ENCODE measurements at places on chromosomes 3 and 15.

GRCh38 chr3:127226946-127227842 lies 34.3 kb downstream of the PRR23E start:
- peak; percentile 41 for DNase-seq

DNA sequence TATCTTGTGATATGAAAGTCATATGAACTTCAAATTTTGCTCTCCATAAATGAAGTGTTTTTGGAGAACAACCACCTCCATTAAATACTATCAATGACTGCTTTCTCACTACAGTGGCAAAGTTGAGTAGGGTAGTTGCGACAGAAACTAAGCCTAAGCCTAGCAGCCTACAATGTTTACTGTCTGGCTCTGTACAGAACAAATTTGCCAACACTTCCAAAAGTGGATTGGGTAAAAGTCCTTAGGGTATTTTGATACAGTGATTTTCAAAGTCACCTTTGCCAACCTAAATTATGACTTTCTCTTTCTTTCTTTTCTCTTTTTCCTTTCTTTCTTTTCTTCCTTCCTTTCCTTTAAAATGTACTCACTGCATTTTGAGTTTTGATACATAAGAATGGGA lies 142.6 kb downstream of the PLCL2 start:
- no peak for DNase-seq

DNA sequence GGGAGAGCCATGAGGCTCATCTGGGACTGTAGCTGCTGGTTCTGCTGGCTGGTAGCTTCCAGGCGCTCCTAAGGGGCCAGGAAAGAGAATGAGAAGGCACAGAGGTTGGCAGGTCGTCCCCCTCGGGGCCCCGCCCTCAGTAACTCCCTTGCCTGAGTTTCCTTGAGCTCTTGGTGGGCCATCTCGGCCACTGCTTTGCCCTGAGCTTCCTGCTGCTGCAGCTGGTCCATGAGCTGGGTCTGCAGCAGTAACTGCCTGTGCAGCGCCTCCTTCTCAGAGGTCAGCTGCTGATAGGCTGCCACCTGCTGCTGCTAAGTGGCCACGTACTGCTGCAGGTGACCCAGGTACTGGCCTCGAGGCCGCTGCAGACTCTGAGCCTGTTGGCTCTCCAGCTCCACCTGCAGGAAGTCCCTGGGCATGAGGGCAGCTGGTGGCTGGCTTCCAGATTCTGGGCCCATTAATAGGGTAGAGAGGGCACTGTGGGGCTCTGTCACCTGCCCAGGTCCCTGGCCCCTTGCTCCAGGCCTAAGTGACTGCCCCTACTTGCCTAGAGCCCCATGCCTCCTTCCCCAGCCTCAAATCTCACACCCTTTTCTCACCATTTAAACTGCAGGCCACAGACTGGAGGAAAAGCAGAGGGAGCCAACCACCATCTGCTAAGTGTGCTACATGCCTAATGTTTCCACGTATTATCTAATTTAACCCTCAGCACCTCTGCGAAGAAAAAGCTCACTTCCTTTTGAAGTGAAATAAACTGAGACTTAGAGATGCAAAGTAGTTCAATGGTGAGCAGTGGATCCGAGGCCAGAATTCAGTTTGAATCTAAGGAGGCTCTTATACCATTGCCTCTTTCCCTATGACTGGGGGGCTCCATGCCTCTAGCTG lies 10.8 kb upstream of the VPS33B start:
- no peak for DNase-seq

GRCh38 chr15:34850121-34850520 lies 54.8 kb upstream of the ACTC1 start:
- DNase-seq, result no peak

DNA sequence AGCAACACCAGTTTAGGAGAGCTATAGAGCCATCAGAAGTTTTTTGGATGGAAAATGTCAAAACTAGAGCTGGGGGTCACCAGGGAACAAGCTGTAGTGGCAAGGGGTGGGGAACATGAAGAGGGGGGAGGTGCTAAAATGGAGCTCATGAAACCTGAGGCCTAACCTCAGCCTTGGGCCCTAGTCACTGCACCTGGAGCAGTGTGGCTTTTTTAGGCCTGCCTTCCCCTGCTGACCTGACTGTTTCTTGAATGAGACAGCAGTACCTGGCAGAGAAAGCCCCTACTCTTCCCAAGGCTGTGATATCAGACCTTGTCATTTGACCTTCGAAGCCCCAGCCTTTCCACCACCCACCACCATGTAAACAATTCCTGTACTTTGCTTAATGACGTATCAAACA lies 383.5 kb downstream of the EPHB1 start:
- no peak for DNase-seq

DNA sequence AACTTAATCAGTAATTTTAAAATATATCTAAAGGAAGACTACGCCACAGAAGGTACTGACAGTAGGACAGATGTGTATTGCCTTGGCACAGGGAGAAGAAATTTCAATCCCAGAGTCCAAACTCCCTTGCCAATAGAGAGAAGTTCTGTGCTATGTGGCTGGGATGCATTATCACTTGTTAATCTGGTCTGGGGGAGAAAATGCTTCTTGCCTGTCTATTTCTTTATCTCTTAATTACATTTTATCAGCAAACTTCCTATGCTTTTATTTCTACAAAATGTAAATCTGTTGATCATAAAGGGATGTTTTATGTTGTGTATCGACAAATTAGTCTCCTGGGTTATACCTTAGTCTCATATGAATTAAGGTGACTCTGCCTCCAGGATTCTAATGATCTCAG lies 21.7 kb downstream of the RBMS3 start:
- DNase-seq, result no peak

DNA sequence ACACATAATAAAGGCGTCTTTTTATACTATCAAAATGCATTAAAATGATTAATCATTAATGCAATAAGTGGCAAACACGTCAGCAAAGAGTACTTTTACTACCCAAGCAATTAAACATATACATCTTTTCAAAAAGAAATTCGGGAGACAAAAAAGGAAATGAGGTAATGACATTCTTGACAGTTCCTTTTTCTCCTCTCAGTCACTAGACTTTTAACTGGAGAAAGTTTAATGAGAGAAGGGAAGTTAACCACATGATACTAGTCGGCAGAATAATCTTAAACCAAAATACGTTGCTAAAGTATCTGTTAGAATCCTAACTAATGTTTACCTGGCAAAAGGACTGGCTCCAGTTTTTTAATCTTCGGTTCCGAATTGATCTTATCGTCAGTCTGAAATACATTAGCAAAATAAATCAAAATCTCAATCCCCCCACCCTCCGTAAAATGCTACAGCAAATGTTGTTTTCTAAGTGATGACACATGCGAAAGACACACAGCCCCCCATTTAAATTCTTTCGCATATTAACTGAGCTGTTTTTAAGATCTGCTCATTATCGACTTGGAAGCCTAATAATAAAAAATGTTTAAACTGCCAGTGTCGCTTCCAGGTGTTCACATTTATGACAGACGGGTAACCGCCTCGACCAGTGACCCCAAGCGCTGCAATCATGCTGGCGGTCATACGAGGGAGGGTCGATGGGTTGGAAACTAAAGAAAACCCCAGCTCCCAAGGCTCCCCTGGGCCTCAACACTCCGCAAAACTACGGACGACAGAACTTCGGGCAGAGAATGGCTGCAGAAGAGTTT lies 778 bp downstream of the MTMR10 start:
- peak; percentile 8 for DNase-seq

DNA sequence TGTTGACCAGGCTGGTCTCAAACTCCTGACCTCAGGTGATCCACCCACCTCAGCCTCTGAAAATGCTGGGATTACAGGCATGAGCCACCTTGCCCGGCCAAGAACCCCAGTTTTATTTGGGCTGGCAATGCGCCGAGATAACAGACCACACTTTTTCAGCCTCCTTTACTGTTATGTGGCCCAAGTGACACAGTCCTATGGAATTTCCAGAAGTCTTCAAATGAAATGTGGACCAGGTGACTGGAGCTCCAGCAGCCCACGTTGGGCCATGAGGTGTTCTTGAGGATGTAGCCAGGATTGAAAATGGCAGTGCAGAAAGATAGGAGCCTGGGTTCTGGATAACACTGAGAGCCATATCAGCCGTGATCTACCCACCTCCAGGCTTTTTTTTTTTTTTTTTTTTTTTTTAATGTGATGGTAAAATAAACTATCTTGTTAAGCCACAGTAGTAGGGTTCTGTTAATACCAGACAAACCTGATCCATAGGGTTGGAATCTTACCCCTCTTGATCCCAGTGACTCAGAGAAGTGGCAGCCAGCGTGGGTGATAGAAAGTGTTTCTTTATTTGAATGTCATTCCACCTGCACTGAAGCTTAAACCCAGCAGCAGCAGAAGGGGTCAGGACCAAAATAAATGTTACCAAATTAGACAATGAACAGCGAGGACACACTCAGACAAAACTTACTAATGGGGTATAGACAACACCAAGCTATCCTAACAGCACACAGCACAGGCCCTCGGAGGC lies 55.6 kb downstream of the LHFPL4 start:
- peak; percentile 46 for DNase-seq

DNA sequence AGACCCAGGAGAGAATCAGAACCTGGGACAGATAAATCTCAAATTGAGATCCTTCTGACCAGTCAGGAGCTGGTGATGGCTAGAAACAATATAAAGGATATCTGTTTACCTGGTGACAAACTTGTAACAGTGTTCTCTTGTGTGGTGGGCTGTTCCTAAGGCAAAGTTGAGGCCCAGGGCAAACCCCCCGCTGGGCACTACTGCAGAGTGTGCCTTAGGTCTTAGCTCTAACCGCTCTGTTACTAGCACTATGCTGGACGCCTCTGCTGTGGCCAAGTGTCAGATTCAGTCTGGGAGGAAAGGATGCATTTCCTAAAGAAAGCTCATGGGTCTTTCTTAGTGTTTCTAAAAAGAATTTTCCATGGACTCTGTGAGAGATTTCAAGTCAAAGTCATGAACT lies 146.5 kb upstream of the MEIS2 start:
- no peak for DNase-seq

- DNase-seq, result no peak
Observed at GRCh38 chr15:93107646-93108045, 18.6 kb upstream of the RGMA start.

DNA sequence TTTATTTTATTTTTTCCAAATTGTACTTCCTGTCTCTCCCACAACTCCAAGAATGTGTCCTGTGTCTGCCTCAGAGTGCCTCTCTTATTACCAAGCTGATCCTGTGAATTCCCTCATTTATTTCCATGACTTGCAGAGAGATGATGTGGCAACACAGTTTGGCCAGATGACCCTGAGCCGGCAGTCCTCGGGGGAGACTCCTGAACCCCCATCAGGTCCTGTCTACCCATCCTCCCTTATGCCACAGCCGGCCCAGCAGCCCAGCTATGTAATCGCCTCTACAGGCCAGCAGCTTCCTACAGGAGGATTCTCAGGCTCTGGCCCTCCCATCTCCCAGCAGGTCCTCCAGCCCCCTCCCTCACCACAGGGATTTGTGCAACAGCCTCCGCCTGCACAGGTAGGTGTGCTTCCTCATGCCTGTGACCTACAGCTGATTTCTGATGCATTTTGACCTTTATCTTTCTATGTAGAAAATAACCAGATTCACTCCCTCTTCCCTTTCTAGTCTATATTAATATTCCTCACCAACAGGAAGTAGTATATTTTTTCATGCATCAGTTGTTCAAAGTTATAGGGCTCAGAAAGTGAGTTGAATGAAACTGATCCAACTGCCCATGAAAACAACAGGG lies 100.0 kb downstream of the ARPP21 start:
- no peak for DNase-seq

DNA sequence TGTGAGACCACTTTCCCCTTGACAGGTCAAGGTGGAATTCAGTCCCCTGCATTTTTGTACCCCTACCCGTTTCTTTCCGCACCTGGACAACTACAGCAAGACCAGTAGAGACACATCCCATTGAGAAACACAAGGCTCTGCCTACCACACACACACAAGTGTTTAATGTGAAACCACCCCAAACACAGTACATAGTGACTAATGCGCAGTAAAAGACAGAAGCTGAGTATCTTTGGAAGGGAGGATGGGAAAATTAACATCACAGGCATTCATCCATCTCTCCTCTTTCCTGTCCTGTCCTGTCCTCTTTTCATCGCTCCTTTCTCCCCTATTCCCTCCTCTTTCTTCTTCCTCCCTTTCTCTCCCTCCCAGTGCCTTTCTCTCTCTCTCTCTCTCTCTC lies 64.8 kb downstream of the SCN11A start:
- no peak for DNase-seq

DNA sequence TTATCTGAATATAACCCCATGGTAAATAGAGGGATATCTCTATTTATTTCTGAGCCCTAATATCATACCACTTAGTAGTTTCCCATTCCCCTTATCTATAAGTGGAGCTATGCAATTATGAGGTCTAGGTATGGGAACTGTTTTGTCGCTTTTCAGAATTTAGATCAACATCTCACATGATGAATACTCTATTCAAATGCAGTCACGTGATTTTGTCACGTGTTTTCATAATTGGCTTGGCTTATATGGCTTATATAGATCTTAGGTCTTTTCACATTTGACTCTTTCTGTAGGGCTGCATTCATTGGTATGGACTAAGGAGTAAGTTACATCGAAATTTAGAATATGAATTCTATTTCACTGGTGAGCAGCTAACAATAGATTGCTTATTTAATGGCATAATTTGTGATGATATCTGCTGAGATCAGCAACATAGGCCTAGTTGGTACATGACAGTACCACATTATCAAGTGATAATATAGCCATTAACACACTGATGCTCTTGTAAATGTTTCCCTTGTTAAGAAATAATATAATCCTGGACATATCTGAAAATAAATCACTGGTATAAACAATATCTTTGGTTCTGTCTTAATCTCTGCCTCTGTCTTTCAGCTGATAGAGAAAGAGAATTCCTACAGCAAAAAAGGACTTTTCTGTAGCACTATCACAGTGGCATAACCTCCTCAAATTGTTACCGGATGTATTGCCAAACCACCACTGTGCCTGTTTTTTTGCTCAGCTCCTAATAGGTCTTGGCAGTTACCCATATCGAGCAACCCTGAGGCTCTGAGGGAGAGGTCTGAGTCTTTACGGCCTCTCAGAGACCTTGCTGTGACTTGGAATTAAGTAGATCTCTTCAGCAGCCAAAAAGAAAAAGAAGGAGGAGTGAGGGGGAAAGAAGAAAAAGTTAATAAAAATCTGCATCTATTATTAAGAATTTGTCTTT lies 357.1 kb downstream of the ZPLD1 start:
- DNase-seq, result no peak

GRCh38 chr3:128992926-128993460 lies 883 bp downstream of the CFAP92 start:
- no peak for DNase-seq

GRCh38 chr3:157582637-157582973 lies 79.4 kb upstream of the VEPH1 start:
- no peak for DNase-seq

DNA sequence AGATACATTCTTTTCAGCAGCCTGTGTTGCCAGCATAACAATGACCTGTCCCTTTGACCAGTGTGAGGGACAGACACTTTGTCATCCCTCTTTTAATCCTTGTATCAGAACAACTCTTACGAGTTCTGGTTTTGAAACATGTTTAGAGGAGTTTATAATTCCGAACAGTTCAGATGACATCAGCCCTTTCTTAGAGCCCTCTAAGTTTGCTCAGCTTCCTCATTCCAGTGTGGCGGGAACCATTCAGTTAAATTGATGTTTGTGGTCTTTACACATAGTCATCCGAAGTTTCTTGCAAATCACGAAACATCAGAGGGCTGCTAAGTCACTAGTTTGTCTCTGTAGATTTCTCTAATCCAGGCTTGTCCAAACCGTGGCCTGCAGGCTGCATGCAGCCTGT lies 102.5 kb downstream of the AKAP13 start:
- no peak for DNase-seq

Measured in HS-27A (cell line).